Amniotic epithelial cell (primary cell): ENCODE measurements at places on chromosomes 2 and 18.

GRCh38 chr2:20571644-20572215 is 79.2 kb downstream of the HS1BP3 start:
- DNase-seq, result peak; percentile 41

DNA sequence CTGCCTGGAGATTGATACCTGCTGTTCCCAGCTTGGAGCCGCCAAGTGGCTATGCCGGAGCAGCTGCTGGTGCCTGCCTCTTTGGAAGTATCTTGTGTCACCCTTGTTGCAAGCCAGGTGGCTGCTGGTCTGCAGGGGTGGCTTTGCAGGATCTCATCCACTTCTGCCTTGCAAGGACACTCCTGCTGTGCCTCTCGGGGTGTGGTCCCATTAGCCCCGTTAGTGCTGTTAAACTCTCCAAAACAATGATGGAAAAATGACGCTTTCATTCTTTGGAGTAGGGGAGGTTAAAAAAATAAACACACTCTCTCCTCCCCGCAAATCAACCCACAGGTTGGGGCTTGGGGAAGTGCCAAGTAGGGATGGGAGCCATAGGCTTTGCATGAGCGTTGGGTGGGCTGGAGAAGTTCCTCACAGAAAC is 352.8 kb downstream of the RNF144A start:
- DNase-seq, result no peak

DNA sequence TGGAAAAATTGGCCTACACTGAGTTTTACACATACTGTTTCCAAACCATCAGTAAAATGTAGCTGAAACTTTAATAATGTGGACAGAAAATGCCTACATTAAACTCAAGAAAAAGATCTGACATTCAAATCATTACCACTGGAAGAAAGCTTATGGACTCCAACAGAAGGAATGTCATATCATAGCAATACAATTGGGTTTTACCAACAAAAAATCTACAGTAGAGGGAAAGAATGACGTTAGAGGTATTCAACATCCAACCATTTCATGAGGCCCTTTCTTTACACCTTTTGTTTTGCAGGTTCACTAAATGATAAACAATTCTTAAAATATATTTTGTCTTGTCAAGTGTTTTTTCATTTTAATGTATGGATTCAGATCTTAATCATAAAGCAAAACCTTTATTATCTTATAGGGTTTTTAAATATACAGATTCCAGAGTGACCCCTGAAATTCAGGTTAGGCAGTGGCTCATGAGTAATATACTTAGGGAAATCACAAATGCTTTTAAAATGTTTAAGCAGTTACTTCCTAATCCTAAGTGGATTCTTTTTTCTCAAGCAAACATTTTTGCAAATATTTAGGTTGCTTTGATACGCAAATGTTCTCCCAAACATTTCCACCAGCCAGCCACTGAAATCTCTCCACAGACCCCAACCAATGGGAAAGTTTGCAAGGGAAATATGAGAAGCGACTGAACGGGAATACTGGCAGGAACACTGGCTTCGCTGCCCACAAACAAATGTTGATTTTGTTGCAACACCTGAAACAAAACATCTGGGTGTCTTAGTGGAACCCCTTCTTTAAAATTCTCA is 168.7 kb downstream of the TCF4 start:
- DNase-seq, result no peak

- no peak for DNase-seq
These were observed 17.8 kb downstream of the PER2 start for GRCh38 chr2:238270606-238271005.

GRCh38 chr18:72762515-72763122 is 105.2 kb downstream of the NETO1 start:
- peak; percentile 45 for DNase-seq

GRCh38 chr18:73079920-73080319 is 212.1 kb upstream of the NETO1 start:
- no peak for DNase-seq

- DNase-seq, result no peak
These were observed 678.4 kb downstream of the ERBB4 start for GRCh38 chr2:211860224-211860623.

GRCh38 chr2:70123051-70123828 is 36.0 kb downstream of the PCBP1 start:
- DNase-seq, result peak; percentile 65

- no peak for DNase-seq
These were observed 102.2 kb upstream of the SERPINE2 start for GRCh38 chr2:224141304-224141703.

DNA sequence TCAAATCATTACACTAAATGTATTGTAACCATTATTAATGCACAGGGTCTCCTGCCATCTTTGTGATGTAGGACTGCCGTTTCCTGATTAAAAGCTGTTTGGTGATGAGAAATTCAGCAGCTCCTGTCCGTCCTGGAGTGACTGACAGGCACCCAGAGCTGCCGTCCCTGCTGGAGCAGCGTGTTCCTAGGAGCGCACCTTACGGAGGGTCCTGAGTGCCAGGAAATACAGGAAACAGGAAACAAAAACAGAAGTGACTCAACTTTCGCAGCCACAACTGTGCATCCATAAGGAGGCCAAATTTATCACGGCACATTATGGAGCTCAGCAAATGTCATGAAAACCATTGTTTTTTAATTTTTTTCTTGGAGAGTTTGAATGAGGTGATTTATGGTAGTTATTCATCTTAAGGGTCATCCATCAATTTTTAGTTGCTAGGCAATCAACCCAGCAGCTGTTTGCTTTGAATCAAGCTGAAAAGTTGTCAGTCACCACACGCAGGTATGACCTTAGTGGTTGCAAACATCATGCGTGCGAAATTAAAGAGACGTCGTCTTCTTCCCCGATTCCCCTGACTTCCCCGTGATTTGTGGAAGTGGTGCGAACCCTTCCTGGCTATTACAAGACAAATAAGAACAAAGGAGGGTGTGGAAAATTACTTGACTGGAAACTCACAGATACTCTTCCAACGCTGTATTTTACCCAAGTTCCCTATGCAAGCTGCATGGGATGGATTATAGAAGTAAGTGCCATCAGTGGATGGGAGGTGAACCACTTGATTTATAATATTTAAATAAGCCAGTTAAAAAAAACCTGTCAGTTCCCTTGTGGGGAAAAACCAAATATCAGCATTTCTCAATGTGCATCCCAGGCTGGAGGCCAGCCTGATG is 19.8 kb downstream of the TSHZ1 start:
- DNase-seq, result no peak

DNA sequence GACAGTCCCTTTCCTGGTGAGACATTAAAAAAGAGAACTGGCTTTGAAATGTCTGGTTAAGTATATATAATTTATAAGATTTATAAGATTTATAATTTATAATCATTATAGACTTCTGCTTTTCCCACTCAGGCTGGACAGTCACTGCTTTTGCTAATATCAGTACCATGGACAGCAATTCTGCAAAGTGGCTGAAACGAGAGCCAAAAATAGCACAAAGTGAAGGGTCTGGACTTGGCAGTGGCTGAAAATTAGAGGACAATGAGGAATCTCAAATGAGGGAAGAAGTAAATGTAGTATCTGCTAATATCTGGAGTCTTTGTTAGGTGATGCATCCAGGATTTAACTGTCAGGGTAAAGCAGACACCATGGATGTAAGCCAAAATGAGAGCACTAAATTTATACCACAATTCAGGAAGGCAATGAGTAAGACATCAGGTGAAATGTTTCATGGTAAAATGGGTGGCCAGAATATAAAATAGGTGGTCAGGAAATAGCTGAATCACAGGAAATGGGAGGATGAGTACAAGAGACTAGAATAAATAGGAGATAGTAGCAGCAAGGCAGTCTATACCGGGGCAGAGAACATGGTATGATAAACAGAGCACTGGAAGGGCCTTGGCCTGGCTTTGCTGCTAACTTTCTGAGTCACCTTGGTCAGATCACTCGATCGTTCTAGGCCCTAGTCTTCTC is 39.6 kb upstream of the BOD1L2 start:
- DNase-seq, result peak; percentile 8

- no peak for DNase-seq
These were observed 16.4 kb upstream of the STARD7 start for GRCh38 chr2:96225016-96225533.

GRCh38 chr2:70685771-70686171 is 82.2 kb downstream of the ADD2 start:
- no peak for DNase-seq

GRCh38 chr2:17323697-17324096 is 194.5 kb downstream of the RAD51AP2 start:
- peak; percentile 35 for DNase-seq

DNA sequence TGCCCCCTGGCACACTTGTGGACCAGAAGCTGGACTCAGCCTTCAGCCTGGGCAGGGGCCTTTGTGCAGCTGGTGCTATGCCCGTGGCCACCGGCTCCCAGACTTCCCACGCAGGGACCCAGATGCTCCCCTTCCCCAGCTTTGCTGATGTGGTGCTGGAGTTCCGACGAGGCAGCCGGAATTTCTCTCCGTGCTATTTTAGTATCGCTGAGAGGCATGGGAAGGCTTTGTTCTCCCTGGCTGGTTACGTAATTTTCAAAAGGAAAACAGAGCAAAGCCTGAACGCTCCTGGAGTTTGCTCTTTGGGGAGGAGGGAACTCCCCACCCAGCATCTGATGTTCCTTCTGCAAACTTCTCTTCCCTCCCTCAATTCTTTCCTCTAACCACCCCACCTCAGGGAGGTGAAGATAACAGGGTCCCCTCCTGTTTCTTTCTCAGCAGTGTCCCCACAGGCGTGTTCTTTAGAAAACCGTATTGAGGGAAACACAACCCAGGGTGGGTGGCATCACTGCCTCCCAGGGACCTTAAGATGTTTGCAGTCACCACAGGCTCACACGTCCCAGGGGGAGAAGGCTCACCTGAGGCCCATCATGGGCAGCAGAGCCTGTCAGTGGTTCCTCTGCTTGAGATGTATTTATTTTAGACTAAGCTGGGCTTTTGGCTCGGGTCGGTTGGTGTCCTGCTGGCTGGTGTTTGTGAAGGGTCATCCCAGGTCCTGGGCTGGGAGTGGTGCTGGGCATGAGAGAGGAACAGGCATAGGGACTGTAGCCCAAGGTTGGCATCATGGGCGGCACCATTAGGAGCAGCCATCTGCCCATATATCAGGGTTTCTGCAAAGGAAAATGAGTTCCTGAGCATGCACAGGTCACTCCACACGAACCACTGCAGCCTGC is 95.0 kb downstream of the MAPK4 start:
- DNase-seq, result no peak

- DNase-seq, result no peak
These were observed 415.3 kb downstream of the HRH4 start for GRCh38 chr18:24875777-24876176.

GRCh38 chr2:23480957-23481797 is 96.2 kb downstream of the KLHL29 start:
- peak; percentile 86 for DNase-seq

GRCh38 chr18:32770054-32770665 is 2.7 kb downstream of the KLHL14 start:
- DNase-seq, result no peak

DNA sequence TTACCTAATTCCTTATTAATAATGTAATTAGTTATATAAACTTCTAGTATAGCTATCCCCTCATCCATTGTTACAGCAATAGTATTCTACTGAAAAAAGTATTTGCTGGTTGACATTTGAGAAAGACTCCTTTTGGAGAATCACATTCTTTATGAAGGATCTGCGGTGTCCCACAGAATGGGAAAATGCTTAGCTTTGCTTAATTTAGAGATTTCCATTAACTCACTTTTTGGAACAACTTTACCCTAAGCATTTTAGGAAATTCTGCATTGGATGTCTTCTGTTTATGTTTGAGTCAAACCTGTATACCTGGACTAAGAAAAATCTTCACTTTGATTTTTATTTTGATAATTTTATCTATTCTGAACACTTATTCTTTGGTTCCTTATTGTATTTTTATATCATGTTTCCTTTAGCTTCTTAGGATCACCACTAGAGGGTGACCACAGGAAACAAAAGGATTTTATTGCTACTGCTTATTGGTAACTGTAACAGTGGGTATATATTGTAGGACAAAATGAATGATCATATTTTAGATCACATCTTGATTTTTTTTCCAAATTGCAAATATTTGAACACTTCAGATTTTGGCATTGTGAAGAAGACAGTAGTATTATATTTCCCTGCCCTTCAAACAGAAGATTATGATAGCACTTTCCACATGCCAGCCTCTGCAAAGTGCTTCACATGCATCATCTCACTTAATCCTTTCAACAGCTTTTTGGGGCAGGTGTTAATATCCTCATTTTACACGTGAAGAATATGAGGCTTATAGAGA is 79.6 kb downstream of the MIB1 start:
- peak; percentile 23 for DNase-seq

- no peak for DNase-seq
These were observed 1.7 kb upstream of the ABHD1 start for GRCh38 chr2:27121906-27122305.

GRCh38 chr2:192828947-192829346 is 634.2 kb upstream of the TMEFF2 start:
- no peak for DNase-seq

- DNase-seq, result no peak
These were observed 689.0 kb upstream of the FSHR start for GRCh38 chr2:49843314-49843713.

- peak; percentile 74 for DNase-seq
These were observed 11.7 kb downstream of the OSBPL6 start for GRCh38 chr2:178205853-178206521.

- DNase-seq, result no peak
These were observed 249.4 kb downstream of the NRXN1 start for GRCh38 chr2:50782543-50782942.

DNA sequence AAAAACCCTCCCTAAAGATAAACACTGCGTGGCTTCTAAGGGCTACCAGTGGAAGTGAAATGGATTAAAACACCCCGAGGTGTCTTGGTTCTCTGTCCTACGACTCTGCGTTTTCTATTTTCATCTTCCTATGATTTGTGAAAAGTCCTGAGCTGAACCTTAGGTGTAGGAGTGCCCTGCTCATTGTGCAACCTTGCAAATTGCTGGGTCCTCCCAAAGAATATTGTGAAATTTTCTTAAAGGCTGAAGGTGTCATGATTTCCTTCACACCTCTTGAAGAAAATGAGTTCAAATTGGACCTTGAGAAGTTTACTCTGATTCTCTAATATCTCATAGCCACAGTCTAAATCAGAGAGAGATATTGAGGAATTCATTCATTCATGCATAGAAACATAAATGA is 1.8 kb upstream of the SLC19A3 start:
- DNase-seq, result peak; percentile 27

GRCh38 chr2:3706892-3707291 is 3.5 kb downstream of the DCDC2C start:
- no peak for DNase-seq

- no peak for DNase-seq
These were observed 307.6 kb downstream of the RIT2 start for GRCh38 chr18:42807887-42808286.

- no peak for DNase-seq
These were observed 67.4 kb downstream of the BARD1 start for GRCh38 chr2:214742119-214742518.

- peak; percentile 95 for DNase-seq
These were observed 5.4 kb upstream of the ITGB6 start for GRCh38 chr2:160205505-160205904.

DNA sequence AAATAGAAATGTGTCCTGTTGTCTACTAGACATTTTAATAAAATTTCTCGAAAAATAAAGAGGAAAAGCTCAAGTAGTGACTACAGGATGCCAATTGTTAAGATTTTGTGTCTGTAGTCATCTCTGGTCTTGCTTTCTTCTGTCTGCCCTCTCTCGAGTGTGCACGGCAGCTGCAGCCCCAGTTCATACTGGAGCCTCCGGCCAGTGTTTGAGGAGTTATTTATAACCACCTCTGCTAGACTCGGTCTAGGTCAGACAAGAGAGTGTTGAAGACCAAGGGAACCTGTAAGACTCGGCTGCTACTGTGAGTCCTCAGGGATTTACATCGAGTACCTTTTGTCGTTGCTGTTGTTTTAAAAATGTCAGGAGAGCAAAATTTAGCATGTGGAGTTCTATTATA is 810.1 kb upstream of the POU3F3 start:
- no peak for DNase-seq
